ENCODE measurements at places on chromosomes 5 and 9.

DNA sequence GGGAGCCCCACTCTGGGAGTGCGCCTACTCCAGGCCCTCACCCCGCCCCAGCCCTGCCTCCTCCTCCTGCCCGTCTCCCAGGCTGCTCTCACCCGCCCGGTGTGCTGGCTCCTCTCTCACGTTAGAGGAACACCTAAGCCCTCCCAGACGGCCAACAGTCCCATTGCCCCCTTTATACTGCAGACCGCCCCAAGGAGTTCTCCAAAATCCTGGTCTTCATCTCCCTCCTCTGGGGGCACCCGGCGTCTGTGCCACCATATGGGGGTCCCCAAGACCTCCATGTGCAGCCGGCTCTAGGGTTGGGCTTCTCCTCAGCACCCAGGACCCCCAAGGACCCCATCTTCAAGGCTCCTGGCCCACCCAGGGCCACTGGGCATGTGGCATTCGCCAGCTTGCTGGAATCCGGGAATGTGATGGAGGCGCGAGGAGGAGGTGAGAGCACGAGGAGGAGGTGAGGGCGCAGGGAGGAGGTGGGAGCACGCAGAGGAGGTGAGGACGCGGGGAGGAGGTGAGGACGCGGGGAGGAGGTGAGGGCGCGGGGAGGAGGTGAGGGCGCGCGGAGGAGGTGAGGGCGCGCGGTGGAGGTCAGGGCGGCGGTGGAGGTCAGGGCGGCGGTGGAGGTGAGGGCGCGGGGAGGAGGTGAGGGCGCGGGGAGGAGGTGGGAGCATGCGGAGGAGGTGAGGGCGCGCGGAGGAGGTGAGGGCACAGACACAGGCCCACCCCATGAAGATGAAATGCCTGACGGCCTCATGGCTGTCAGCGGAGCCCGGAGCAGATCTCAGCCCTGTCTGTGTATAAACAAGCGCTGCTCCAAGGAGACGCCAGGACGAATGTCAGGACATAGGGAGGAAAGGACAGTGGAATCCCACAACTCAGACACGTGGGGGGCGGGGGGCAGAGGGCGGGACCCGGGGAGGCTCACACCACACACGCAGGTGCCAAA, 41.2 kb downstream of the EXD3 start:
- peak; percentile 15 for DNase-seq

GRCh38 chr5:73748510-73749400, 122.8 kb downstream of the ARHGEF28 start:
- peak; percentile 63 for DNase-seq

- DNase-seq, result peak; percentile 86
Measured at GRCh38 chr5:10653043-10653442, 89.2 kb downstream of the ANKRD33B start.

DNA sequence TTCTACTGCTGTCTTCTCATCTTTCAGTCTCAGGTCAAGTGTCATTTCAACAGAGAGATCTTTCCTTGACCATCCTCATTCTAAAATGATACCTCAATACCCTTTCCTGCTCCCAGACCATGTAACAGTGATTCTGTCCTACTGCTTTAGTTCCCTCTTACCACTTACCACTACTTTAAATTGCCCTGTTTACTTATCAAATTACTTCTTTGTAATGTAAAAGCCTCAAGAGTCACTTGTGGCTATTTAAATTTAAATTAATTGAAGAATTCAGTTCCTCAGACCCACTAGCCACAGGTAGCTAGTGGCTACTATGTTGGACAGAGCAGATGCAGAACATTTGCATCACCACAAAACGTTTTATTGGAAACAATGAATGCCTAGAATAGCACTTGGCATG, 217.3 kb downstream of the ADAMTS6 start:
- DNase-seq, result no peak

GRCh38 chr5:6338871-6339270, 39.5 kb downstream of the MED10 start:
- DNase-seq, result no peak

DNA sequence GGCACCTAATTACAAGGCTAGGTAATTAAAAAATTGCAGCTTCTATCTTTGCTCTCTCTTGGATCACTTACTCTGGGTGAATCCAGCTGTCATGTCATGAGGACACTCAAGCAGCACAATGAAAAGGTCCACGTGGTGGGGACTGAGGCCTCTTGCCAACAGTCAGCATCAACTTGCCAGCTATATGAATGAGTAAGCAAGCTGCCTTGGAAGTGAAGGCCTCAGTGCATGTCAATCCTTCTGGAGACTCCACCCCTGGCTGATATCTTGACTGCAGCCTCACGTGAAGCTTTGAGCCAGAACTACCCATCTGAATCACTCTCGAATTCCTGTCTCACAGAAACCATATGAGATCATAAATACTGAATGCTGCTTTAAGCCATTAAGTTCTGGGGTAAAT, 140.5 kb downstream of the SNX18 start:
- no peak for DNase-seq

DNA sequence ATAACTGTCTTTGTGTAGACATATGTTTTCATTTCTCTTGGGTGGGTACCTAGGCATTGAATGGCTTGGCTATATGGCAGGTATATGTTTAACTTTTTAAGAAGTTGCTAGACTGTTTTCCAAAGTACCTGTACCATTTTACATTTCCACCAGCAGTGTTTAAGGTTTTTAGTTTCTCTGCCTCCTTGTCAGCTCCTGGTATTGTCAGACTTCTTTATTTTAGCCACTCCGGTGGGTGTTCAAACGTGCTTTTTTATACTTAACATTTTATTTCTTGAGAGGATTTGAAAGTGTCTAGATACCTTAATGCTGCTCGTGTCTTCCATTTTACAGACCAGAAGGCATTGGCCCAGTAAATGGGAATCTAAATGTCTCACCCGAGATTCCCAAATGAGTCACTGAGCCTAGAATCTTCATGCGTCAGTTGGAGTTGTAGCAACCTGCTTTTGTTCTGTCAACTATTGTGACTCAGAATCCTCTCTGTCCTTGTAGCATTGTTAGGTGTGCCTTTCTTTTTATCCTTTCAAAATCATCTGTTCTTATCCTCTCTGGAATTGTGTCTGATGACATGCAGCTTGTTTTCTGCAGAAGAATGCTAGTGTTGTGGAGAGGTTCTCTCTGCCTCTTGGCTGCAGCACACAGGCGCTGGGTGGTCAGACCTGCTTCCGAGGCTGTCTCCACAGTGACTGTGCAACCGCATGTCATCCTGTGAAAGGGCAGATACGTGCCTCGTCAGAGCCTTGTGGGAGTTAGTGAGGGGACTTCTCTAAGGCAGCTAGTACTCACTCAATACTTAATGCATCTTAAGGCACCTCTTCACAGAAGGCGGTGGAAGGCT, 291.8 kb downstream of the AOPEP start:
- peak; percentile 63 for DNase-seq

- DNase-seq, result no peak
Measured at GRCh38 chr5:20559845-20560244, 571.8 kb upstream of the CDH18 start.

- DNase-seq, result no peak
Measured at GRCh38 chr9:106625259-106625789, 237.6 kb upstream of the ZNF462 start.

GRCh38 chr5:123907349-123907748, 395.4 kb downstream of the CSNK1G3 start:
- DNase-seq, result no peak

DNA sequence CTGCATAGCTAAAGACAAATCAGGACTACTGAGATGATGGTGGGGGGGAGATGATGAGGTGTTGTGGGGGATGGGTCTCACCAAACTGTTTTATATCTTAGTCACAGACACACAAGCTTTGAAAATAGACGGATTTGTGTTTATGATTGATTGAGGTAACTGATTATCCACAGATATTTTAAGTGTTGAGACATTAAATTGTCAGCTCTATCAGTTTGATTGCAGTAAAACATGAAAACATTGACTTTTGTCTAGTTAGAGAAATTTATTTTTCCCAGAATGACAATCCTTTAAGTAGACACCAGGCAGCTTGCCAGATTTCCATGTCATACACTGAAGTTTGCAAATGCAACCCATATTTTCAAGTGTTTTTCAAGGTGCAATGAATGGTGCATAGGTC, 149.8 kb downstream of the NR2F1-AS1 start:
- no peak for DNase-seq

DNA sequence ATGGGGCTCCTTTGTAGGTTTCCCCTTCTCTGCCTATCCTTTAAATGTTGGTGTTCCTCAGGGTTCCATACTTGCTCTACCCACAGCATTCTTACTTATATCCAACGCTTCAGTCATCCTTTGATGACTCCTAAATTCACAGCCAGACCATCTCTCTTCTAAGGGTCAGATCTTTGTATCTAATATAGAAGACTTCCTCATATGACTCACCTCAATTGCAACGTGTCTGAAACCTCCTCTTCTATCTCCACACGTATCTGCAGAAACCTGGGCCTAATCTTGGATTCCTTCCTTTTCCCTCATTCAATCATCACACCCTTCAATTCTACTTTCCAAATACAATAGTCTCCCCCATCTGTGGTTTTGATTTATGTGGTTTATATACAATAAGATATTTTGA, 68.3 kb downstream of the HMGCR start:
- DNase-seq, result no peak
